T-helper 2 cell (primary cell): ENCODE measurements at places on chromosomes 1 and 21.

DNA sequence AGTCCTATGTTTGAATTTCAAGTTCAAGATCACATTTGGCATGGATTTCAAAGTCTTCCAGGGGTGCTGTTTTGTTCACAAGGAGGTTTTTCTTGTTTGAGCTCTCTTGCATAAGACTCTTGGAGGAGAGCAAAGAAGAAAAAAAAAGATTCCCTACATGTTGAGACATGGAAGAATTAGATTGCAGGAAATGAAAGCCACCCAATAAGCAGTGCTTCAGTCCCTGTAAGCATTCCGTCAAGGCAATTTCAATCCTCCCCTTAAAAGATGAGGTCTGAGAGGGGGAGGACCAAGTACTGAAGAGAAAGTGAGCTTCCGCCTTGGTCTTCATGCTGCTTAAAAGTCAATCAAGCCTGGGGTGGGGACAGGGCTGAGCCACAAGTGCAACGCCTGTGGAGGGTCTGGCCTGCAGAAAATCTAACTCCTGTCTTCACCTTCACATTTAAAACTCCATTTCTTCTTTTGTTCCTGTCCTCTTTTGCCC is 50.2 kb downstream of the LPAR3 start:
- no peak for DNase-seq

- DNase-seq, result no peak
Measured at GRCh38 chr1:72278461-72278860, 3.9 kb downstream of the NEGR1 start.

DNA sequence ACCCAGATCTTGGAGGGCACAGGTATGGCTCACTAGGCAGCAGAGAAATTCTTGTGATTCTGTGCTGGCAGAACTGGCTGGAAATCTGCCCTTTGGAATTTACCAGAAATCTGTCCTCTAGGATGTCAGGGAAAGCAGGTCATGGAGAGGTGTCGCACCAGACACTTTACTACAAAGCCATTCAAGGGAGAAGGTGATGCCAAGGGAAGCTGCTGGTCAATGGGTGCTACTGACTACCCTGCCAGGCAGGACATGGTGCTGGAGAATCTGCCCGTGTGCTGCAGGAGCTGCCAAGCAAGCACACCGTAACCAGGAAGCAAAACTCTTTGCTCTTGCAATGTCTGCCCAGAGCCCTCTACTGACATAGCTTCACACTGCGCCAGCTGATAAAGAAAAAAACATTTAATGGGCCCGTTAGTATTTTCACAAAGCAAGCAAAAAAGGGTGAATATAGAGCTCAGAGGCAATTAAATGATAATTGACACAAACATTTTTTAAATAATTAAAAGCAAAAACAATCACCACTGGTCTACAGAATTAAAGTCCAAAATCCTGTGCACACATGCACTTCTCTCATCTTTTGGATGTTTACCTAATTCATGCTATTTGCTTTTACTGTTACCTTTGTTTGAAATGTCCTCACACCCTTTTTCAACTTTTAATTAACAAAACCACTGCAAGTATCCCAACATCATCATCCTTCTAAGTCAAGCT is 7.2 kb upstream of the FBXO28 start:
- no peak for DNase-seq

GRCh38 chr1:21891621-21892479 is 45.3 kb downstream of the HSPG2 start:
- DNase-seq, result no peak

GRCh38 chr21:45080639-45081414 is 6.4 kb downstream of the ADARB1 start:
- no peak for DNase-seq

- no peak for DNase-seq
Measured at GRCh38 chr1:59008599-59009347, 224.9 kb upstream of the JUN start.

DNA sequence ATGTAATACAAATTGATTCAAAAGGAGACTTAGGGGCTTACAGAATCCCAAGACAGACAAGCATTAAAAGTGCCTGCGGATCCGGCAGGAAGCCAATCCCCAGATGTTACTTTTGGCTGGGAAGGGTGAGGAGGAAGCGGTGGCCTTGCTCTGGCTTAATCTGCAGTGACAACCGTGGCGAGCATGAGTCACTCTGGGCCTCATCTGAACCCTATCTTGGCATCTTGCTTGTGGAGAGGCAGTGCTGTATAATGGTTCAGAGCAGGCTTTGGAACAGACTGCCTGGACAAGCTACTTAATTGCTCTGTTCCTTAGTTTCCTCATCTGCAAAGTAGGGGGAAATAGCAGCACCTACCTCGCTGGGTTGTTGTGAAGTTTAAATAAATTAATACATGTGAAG is 74.1 kb downstream of the XCL2 start:
- DNase-seq, result peak; percentile 82

DNA sequence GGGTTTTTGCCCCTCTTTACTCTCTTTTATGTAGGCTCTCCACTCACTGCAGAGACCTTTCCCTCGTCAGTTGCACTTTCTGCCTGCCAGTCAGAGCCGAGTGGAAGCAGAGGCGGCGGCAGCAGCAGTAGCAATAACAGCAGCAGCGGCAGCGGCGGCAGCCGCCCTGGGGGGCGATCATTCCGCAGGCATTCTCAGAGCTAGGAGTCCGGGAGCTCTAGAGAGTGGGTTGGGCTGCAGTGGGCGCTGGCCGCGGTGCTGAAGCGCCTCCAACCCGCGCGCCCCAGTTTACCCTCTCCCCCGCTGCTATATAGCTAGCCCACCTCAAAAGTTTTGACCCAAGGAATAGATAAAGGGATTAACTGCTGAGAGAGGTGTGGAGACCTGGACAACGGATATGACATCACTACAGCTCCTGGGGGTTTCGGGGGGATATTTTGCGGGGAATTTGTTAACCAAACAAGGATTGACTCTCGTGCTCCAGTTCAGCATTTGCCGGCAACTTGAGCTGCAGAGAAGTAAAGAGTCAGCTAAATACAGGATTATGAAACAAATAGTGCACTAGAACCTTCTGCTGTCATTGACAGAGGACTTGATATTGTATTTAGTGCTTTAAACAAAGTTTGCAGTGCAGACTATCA is at the start of gene OLFM3:
Gene OLFM3, minus strand, starts transcription at position 102 of the 641 bp plus-strand sequence.
- peak; percentile 7 for DNase-seq

GRCh38 chr1:164712131-164713036 is 153.4 kb downstream of the PBX1 start:
- DNase-seq, result no peak
